Inflammatory macrophage (primary cell): ENCODE measurements at places on chromosomes 7 and 10.
A peak's percentile ranks its signal among the peaks of the same experiment; 100 is the strongest.

DNA sequence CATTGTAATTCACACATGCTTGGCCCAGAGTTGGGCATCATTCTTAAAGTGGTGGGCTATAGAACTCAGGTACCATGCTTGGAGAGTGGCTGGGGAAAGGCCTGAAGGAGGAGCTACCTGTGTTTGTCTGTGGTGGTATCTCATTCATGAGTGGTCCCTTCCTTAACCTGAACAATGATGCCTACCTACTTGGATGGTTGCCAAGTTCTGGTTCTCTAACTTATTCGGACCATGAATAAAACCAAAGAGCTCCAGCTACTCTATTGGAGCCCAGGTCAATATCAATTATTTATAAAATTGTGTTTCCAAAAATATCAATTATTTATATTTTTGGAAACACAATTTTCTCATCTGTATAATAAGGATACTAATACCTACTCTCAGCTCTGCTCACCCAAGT is 2.9 kb upstream of the GPR37 start:
- DNase-seq, result no peak

- no peak for DNase-seq
Measured at GRCh38 chr10:36345807-36346206, 703.7 kb upstream of the FZD8 start.

DNA sequence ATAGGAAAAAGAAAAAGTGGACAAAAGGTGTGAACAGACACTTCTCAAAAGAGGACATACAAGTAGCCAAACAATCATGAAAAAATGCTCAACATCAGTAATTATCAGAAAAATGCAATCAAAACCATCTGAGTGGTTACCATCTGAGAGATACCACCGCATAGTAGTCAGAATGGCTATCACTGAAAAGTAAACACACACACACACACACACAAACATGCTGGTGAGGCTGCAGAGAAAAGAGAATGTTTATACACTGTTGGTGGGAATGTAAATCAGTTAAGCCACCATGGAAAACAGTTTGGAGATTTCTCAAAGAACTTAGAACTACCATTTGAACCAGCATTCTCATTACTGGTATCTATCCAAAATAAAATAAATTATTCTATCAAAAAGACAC is 145.7 kb downstream of the CYP26A1 start:
- no peak for DNase-seq

DNA sequence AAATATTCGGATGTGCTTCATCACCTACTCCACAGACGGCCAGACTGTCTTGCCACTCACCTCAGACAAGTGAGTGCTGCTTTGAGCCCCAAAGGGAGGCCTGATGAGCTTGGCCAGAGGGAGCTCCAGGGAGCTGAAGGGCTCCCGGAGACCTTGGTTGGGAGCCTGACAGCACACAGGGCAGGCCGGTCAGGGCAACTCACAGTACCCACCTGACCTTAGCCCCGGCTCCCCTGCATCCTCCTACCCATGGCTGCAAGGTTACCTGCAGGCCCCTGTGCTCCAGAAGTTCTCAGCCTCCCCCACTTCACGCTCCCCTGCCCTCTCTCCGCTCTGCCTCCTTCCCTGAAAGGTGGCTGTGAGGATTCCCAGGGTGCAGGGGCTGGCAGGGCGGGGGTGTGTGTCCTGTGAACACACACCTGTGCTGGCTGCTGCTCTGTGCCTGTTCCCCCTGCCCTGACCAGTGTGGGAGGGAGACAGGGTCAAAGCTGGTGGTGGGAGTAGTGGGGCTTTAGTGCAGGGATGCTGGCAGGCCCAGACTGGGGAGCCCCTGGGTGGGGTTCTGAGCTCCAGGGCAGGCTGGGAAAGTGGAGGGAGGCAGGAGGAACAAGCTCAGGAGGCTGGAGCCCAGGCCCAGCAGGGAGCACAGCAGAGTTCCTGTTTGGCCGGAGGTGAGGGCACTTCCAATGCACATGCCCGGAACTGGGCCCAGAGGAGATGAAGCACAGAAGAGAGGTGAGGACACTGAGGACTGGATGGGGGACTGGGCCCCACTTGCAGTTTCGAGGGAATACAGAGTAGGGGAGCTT is 7.2 kb downstream of the ANTXRL start:
- DNase-seq, result no peak

DNA sequence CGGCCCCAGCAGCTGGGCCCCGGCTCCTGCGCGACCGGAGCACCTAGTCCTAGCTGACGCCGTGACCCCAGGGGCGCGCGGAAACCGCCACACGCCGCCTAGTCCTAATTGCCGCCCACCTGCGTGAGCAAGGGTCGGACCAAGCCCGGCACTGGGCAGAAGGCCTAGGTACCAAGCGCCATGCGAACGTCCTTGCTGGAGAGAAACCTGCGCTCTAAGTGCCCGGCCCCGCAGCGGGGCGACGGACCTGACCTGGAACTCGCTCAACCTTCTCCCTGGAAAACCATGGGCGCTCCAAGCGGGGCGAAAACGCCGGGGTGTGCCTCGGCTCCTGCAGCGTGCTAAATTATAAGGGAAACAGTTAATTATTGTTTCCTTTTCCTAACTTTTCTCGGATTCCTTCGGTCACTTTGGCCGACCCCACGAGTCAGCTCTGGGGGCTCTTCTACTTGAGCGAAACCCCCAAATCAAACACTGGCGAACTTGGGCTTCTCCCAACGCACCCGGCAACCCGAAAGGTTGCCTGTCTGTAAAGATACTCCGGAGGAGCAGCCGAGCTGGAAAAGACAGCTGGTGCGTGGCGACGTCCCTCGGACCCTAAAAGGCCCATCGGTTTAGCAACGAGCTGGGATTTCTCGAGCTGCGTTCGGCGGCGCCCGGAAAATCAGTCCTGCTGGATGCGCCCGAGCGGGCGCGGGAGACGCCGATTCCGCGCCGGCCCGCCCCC is 5.3 kb upstream of the EBF3 start:
- DNase-seq, result no peak

GRCh38 chr7:13851736-13852135 is 137.7 kb downstream of the ETV1 start:
- no peak for DNase-seq

- no peak for DNase-seq
Measured at GRCh38 chr7:136655414-136655813, 213.0 kb upstream of the CHRM2 start.

GRCh38 chr7:132541656-132542055 is 34.6 kb downstream of the PLXNA4 start:
- no peak for DNase-seq

- peak; percentile 52 for DNase-seq
Measured at GRCh38 chr7:91264924-91265681, 870 bp downstream of the FZD1 start.

DNA sequence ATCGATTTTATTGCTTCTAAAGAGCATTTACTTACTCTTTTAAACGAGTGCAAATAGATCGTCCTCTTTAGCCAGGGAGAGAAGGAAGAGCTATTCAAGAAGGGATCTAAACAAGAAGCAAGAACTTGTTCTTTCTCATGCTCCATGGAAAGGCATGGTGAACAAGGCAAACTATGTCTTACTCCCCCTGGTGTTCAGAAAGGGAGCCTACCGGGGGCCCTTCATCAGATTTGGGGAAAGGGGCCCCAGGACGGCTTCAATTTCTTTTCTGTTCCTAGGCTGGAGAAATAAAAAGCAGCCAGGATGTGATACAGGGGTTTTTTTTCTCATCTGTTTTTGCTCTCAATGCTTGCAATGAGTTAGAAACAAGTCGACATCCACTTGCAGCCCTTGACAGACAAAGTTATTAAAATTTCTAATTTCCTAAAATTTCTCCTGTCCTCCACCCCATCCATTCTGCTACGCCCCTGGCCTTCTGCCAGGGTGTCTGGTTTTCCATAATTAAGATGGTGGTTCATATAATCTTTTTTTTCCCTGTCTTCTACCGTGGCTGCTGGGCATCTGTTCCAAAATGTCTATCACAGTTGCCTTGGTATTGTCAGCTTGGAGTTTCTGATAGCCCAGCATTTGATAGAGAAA is 214.4 kb downstream of the CREB5 start:
- peak; percentile 45 for DNase-seq

DNA sequence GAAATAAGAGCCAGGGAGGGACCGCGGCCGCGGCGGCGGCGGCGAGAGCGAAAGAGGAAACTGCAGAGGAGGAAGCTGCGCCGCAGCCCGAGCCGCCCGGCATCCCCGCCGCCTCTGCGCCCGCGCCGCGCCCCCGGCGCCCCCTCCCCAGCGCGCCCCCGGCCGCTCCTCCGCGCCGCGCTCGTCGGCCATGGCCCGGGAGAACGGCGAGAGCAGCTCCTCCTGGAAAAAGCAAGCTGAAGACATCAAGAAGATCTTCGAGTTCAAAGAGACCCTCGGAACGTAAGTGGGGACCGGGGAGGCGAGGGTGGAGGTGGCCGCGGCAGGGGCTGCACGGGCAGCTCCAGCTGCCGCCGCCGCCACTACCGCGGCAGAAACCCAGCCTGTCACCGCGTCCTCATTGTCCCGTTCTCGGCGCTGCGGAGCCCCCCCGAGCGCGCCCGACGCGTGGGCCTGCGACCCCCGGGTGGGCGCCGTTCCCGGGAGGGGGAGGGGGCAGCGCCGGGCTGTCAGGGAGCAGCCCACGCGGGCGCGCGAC is 351 bp downstream of the CAMK1D start:
- peak; percentile 85 for DNase-seq

- DNase-seq, result no peak
Measured at GRCh38 chr7:1536743-1537534, 6.4 kb downstream of the MAFK start.

GRCh38 chr7:47907981-47908616 is 40.2 kb downstream of the PKD1L1 start:
- no peak for DNase-seq

- DNase-seq, result no peak
Measured at GRCh38 chr7:389911-390601, 100.1 kb downstream of the FOXL3 start.

DNA sequence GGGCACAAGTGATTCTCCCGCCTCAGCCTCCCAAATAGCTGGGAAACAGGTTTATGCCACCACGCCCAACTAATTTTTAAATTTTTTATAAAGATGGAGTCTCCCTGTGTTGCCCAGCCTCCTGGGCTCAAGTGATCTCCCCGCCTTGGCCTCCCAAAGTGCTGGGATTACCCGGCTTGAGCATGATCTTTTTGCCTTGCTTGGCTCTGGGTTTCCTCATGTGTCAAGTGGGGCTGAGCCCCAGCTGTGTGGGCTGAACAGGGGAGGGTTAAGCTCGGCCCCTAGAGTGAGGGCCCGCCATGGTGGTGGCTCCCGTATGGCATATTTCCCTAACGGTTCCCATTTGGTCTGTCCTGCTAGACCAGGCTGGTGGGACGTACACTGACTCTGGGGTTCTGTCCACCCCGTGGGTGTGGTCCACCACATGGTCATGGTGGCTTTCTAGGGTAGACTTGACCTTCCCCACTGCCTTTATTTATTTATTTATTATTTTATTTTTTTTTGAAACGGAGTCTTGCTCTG is 66.3 kb downstream of the LHPP start:
- DNase-seq, result no peak

DNA sequence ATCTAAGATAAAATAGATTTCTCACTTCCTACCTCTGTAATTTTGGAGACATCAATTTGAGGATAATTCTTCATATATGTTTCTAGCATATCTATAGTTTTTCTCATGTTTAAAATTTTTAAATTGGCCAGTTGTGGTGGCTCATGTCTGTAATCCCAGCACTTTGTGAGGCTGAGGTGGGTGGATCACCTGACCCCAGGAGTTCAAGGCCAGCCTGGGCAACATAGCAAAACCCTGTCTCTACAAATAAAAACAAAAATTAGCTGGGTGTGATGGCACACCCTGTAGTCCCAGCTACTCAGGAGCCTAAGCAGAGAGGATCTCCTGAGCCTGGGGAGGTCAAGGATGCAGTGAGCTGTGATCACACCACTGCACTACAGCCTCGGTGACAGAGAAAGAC is 4.9 kb downstream of the ACBD5 start:
- no peak for DNase-seq

DNA sequence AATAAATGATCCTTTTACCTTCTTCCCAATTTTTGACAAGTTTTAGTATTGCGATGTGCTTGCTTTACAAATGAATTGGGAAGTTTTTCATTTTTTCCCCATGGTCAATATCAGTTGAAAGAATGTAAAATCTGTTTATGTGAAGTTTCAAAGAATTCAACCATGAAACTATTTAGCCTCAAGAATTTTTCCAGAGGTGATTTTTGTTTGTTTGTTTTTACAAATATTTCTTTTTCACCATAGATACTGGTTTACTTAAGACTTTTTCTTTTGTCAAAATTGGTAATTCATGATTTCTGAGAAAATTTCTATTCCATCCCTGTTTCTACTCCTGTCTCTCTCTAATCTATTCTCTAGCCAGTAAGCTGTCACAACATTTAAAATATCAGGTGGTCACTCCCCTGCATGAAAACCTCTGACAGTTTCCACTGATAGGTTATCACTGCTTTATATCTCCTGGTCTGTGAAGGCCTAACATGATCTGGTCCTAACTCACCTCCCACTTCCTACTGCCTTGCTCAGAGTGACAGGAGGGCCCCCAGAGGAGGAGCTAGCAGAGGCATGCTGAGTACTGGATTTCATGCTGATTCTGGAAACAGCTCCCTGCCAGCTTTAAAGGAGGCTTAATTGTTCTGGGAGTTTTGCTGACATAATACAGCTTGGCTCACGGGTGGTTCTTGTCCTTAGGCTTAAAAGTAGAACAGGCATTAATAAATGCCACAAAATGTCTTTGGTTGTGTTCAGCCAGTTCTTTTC is 7.6 kb upstream of the ARMS2 start:
- DNase-seq, result no peak

DNA sequence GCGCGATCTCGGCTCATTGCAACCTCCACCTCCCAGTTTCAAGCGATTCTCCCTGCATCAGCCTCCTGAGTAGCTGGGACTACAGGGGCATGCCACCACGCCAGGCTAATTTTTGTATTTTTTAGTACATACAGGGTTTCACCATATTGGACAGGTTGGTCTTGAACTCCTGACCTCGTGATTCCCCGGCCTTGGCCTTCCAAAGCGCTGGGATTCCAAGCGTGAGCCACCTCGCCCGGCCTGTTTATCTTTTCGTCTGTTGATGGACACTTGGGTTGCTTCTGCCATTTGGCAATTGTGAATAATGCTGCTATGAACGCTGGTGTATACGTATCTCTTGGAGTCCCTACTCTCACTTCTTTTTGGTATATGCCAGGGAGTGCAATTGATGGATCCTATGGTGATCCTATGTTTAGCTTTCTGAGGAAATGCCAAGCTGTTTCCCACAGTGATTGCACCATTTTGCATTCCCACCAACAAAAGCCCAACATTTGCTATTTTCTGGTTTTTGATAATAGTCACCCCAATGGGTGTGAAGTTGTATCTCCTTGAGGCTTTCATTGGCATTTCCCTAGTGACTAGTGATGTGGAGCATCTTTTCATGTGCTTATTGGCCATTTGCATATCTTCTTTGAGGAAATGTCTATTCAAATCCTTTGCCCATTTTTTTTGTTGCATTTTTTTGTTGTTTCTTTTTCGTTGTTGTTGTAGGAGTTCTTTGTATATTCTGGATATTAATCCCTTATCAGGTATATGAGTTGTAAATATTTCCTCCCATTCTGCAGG is 3.5 kb downstream of the ANTXRL start:
- no peak for DNase-seq
